Endothelial cell (in vitro differentiated cells): ENCODE measurements at places on chromosomes 3 and 15.

DNA sequence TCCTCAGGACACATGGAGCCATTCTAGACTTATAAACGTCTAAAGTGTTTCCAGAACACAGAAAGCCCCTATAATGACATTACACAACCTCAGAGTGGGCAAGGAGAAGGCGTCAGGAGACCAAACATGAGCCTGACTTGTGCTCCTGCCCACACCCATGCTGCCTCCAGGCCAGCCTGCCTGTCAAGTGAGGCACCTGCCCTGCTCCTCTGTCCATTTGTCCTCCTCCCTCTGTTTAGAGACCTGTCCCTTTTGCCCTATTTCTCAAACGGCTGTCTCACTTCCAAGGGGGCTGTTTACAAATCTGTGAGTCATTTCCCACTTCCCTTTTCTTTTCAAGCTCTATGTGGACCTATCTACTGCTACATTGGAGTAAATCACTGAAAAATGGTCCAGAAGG lies 21.0 kb downstream of the ZDHHC3 start:
- no peak for DNase-seq

DNA sequence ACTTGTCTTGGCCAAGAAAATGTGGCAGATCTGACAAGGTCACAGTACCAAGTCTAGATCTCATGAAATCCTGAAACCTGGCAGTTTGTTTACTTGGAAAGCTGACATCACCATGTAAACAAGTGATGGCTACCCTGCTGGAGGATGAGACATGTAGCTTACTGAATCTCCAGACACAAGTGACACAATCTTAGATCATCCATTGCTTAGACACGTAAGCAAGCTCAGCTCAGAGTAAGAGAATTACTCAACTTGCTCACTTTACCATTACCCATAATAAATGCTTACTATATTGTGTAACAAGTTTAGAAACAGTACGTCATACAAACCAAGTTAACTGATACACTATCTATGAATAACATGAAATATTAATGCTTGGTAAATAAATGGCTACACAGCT lies 263.8 kb downstream of the TBC1D5 start:
- no peak for DNase-seq

DNA sequence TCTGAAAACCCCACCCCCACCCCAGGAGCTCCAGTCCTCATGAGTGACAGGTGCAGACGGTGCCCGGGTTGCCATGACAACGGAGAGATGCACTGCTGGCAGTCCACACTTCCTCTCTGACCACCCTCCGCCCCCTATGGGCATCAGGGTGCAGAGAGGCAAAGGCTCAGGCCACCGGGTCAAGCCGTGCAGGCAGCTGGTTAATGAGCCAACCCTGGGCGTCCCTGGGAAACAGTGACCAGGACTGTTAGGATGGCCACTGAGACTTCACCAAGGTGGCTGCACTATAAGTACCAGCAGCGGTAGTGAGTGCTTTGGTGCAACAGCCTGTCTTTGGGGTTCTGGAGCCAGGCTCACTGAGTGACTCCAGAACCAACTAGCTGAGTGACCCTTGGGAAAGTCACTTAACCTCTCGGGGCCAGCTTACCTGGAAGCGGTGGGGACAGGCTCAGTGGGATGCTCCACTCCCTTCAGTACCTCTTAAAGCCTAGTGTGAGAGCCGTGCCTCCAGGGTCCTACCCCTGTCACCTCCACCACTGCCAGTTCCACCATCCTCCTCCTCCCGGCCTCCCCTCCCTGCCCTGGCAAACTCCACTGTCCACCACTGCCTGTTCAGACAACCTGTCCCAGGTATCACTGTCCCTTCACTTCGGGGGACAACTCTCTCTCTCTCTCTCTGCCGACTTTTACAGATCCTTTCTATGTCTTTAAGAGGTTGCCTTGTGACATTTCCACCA lies 121.0 kb upstream of the PRR20G start:
- DNase-seq = no peak

DNA sequence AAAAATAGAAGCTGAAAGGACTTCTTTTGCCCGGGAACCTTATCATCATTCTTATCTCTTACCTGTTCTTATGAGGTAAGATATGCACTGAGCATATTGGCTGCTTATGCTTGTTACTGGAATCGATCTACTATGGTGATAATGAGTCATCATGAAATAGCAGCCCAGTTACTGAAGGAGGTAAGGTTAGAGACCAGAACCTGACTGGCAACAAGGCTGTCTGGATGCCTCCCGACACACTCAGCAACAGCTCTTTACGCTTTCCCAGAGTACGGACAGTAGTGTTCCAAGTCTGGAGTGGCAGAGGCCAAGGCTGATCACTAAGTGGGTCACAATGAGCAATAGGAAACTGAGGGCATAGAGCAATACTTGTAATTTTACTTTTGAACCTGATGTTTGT lies 314.1 kb downstream of the NLGN1 start:
- no peak for DNase-seq

DNA sequence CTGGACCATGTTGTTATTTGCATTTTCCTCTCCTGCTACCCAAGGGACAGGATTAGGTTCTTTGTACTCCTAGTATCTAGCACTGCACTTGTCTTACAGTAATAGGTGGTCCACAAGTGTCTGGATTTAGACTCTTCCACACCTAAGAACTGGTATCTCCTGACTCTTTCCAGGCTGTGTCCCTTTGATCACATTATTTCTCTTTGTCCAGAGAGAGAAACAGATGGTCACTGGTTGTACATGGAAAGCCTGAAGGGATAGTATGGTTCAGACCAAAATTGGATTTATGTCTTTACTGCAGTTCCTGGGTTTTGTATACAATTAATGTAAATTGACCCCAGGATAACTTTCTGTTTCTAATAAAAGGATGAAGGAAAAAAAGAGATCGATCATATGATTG lies 64.0 kb downstream of the PDE8A start:
- no peak for DNase-seq

- peak; percentile 2 for DNase-seq
Observed at GRCh38 chr3:126136428-126137220, 43.8 kb downstream of the ALDH1L1 start.

DNA sequence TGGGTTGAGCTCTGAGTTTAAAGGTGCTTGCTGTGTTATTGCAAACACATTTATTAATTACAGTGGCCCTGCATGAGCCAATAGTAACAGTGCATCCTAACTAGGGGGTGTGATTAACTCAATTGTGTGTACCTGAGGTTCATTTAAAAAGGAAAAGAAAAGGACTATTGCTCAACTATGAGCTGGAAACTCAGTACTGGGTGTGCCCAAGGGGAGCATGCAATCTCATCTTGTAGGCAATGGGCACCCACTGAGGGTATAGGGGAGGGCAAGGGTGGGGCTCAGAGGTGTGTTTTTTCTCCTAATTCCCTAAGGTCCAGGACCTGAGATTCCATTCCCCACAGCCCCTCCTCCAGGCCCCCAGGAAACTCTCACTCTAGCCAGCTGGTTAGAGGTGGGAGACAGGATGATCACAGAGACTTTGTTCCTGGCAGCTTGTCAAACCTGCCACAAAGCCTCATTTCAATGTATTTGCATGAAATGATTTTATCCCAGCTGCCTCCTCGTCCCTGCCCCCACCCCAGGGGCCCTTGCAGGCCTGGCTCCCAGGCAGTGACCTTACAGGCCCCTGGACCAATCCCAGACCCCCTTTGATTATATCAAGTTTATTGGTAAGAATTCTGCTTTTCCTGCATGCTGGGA lies 220.7 kb downstream of the TBC1D2B start:
- no peak for DNase-seq

DNA sequence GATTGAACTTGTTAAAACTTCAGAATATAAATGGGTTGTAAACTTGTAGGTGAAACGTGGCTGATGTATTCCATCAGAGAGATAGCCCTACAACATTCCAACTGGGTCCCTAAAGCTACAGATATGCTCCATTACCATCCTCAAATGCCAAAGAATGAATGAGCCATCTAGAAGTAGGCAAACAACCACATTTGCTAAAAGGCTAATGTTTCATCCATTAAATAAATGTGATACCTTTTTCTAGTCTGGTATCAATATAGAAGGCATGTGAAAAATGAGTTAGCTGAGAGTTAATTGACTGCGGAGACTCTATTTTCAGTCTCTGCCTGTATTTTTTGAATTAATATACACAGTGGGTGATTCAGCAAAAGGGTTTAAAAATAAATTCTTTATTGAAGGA lies 203.8 kb downstream of the RBMS3 start:
- no peak for DNase-seq

- DNase-seq = no peak
Observed at GRCh38 chr15:38996111-38996631, 431.6 kb upstream of the RASGRP1 start.

DNA sequence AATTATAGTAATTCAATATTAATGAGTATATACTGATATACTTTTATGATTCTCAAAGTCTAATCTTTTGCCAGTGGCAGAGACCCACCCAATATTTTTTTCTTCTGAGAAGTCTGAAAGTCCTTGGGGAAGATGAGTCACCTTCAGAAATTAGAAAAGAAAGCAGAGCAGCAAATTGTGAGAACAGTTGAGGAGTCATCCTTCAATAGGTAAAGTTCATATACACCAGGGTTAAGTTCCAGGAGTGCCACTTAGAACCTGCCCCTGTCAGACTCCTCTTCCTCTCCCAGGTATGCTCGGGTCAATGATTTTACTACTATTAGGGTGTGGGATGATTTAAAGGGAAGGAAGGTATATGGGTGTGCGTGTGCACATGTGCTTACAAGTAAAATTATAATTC lies 7.1 kb downstream of the CLRN1 start:
- DNase-seq = no peak

DNA sequence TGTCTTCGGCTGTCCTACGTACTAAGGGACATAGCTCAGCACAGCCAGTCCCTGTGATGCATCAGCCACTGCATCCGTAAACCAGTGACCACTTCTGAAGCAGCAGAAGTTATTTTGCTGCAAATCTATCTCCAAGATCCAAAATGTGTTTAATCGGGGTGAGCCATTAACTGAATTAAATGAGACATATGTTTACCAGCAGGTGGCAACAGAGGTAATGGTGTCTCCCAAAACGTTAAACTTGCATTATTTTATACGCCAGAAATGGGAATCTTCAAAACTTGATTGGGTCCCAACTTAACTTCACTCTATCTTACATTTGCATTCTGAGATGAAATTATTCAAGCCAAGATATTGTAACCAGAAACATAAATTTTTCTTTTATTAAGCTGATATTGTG lies 75.3 kb upstream of the BOC start:
- DNase-seq = no peak

DNA sequence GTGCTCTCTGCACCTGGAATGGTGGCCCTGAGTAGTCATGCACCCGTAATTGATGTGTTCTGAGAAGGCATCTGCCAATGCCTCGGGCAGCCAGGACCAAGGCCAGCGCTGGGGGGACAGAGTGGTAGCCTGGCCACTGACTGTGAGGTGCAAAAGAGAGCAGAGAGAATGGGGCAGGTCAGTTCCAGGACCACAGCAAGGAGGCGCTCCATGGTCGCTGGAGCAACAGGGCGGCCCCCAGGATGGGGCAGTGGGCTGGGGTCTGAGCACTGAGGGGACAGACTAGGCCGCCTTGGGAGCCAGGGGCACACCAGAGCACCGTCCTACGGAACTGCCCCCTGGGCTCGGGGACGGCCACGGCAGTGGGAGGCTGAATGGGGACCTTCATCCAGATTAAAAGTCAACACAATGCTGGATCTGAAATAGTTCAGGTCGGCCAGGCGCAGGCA lies 48.3 kb upstream of the IQSEC1 start:
- no peak for DNase-seq

- no peak for DNase-seq
Observed at GRCh38 chr3:149407898-149408297, 30.4 kb upstream of the TM4SF1 start.

GRCh38 chr3:185939721-185940120 lies 1.9 kb upstream of the TRA2B start:
- no peak for DNase-seq

- no peak for DNase-seq
Observed at GRCh38 chr3:48414376-48415250, 15.3 kb downstream of the PLXNB1 start.

- no peak for DNase-seq
Observed at GRCh38 chr3:119360736-119361462, 66.7 kb downstream of the ARHGAP31 start.

DNA sequence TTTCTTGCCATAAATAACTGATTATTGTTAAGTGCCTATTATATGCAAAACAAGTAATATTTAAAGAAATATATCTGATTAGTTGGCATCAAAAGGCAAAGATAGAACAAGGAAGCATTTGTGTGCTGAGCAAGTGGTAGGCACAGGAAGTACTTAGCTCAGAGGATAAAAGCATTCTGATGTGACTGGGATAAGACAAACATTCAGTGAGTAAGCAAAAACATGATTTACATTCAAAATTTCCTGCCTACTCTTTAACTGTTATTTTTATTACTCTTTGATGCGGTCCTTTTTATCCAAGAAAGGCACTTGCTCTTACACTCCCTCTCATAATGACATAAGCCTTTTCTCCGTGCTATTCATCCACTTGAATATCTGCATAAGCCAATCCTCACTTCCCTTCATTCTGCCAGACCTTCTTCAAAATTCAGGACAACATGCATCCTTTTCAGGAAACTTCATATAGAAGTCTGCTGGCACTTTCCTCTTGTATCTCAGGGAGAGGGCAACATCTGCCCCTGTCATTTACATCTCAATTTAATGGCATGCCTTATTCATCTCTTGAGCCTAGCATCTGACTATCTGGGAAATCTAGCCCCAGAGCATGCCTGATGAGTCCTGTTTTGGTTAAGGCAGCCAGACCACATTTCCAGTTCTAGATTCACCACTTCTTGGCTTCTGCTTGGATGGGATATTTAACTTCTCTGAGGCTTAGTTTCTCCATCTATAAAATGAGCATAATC lies 478.2 kb upstream of the ROBO2 start:
- DNase-seq = no peak

GRCh38 chr3:113898892-113899291 lies 48.9 kb upstream of the ZDHHC23 start:
- DNase-seq = no peak

DNA sequence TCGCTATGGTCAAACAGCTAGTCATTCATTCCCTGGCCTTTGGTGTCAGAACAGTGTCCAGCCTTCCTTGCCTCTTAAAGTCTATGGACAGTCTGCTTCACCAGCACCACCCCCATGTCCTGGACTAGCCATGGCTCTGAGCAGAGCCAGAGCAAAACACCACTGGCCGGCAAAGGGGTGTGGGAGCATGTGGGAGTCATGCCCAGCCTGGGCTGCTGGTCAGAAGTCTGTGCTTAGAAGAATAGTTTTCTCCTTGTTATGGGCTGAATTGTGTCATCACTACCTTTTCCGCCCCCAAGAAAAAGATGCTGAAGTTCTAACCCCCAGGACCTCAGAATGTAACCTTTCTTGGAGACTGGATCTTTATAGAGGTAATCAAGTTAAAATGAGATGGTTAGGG lies 132.9 kb upstream of the LPP start:
- no peak for DNase-seq

- peak; percentile 26 for DNase-seq
Observed at GRCh38 chr3:49673121-49673714, 933 bp upstream of the APEH start.

GRCh38 chr3:107822308-107822707 lies 268.5 kb downstream of the CD47 start:
- DNase-seq = no peak
